Left colon (tissue), 2 donors: ENCODE measurements at places on chromosomes 16 and 17. TPM values are rescaled to one million over a fixed set of nuclear protein-coding genes. Genes with fewer than 3 reads are reported as not detected.

PIP4K2B gene
- total RNA-seq, result 14.1 TPM

SMPD3 gene
- total RNA-seq, result 90.3 TPM

UMOD gene
- not detected for total RNA-seq

KRTAP4-6 gene
- total RNA-seq, result not detected

ADAM11 gene
- total RNA-seq, result not detected

PERCC1 gene
- not detected for total RNA-seq

WNT9B gene
- not detected for total RNA-seq

SRCIN1 gene
- 3.1 TPM for total RNA-seq

OTOA gene
- total RNA-seq, result 0.11 TPM

ACE gene
- 31.9 TPM for total RNA-seq

DNA sequence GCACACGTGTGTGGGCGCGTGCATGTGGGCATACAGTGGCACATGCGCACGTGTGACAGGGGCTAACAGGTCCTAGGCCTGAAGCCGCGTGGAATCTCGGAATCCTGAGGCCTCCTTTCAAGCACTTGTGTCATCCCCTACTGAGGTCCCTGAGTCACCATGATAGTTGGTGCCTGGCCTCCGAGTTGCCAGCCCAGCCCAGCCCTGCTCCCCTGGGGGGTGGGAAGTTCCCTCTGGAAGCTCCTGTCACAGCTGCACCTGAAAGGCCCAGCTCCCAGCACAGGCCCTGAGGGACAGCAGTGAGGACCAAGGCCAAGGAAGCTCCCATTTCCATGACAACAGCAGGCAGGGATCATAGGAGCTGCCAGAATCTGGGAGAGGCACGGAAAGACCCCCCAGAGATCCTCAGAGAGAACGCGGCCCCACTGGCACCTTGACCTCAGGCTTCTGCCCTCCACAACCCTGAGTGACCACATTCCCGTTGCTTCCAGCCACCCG, 35.4 kb upstream of the ENPP7 start:
- no peak for DNase-seq

- no peak for DNase-seq
These were observed 2.5 kb upstream of the JMJD8 start for GRCh38 chr16:686459-687260.

GRCh38 chr17:13078591-13079385, 61.0 kb upstream of the ELAC2 start:
- DNase-seq, result no peak

DNA sequence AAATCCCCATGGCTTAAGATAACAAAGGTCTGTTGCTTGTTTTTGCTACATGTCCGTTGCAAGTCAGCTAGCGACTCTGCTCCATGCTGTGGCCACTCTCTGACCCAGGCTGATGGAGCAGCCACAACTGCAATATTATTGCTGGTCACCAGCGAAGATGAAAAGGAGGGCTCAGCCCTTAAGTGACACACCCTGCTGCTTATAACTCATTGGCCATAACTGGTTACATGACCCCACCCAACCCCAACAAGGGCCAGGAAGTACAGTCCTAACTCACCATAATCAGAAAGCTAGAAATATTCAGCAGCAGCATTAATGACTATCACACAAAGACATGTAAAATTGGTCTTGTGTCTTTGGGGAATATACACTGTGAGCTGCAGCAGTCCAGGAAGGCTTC, 224.3 kb downstream of the SOX9 start:
- no peak for DNase-seq

DNA sequence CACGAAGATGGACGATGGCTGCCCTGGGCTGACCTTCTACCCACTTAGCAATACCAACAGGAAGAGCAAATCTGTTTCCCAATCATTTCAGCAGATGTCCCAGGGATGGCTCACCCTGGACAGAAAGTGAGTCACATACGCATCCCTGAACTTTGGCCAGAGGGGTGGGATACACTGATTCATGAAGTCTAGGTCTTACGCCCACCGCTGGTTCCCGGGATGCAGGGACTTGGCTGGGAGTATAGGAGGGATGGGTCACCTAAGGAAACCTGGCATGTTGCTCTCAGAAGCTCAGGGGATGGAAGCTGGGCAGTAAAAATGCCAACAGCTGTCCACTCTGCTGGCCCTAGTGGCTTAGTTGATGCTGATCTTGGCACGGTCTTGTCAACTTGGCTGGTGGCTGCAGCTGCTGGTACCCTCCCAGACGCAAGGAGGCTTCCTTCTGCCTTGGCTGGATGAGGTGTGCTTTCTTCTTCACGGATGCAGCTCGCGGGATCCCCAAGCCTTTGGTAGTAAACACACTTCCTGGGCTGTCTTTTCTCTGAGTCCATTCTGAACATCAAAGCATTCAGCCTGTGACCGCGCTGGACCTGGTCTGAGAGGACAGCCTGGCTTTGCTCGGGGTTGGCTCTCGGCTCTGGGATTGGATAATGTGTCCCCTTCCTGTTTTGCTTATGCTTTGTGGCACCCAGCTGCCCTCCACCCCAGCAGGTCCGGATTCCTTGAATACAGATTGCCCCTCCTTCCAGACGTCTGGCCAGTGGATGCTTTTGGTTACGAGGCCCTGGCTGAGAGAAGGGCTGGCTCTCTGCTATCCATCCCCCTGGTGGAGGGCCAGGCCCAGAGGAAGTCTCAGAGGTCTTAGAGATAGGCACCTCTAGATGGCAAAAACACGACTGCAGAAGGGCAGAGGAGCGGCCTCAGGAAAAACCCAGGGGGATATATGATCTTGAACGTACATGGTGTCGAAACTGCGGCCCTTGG, 71.5 kb downstream of the RAP1GAP2 start:
- no peak for DNase-seq

GRCh38 chr16:79302731-79303130, 297.8 kb downstream of the MAF start:
- DNase-seq, result no peak

DNA sequence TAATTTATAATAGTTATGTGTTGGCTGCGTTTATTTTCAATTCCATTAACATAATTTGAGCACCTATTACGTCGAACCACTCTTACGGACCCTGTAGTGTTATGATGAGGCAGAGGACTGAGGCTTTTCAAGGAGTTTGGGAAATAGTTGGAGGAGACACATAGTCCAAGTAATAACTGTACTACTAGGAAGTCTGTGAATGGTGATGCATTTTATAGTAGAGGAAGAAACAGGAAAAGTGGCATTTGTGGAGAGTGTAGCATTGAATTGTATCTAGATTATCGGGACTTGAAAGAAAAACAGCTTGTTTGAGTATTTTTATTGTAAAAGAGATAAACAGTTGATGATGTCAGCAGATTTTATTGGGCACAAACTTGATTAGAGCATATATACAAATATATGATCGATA, 1.7 kb downstream of the NFATC3 start:
- DNase-seq, result no peak

DNA sequence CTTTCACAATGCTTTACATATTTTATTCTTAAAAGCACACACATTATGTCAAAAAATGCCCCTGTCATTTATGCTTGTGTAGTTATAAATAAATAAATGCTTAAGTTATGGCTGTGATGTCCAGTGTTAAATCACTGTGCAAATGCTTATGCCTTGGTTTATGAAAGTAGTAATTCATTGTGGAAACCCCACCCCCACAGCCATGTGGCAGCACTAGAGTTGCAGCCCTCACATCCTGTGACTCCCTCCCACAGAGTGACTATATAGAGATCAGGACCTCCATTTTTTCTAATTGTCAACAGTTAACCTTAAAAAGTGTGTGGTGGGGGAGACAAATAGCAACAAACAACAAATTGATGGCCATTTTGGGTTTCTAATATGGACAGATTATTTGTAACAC, 2.4 kb downstream of the SKAP1 start:
- no peak for DNase-seq
